ENCODE measurements at places on chromosomes 3 and 15.

GRCh38 chr3:30181581-30181980 is 424.8 kb upstream of the TGFBR2 start:
- no peak for DNase-seq

- DNase-seq, result no peak
Measured at GRCh38 chr3:191973820-191974219, 512.9 kb downstream of the PYDC2 start.

- DNase-seq, result no peak
Measured at GRCh38 chr15:25095179-25095578, 140.4 kb downstream of the SNRPN start.

DNA sequence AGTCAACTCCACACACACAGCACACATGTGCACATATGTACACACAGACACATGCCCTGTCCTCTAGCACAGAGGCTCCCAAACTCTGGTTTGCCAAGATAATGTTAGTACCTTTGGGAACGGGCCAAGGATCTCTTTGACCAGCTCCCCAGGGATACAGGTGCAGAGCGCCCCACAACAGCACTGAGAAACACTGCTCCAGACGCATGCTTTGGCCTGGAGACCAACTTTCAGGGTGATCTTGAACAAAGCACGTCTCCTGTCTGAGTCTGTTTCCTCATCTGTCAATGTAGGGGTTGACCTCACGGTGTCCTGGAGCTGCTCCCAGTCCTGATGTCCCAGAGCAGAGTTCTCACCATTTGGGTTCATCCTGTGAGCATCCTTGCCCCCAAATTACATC is 15.9 kb upstream of the SKOR1 start:
- DNase-seq, result no peak

- no peak for DNase-seq
Measured at GRCh38 chr3:468172-468571, 271.6 kb downstream of the CHL1 start.

DNA sequence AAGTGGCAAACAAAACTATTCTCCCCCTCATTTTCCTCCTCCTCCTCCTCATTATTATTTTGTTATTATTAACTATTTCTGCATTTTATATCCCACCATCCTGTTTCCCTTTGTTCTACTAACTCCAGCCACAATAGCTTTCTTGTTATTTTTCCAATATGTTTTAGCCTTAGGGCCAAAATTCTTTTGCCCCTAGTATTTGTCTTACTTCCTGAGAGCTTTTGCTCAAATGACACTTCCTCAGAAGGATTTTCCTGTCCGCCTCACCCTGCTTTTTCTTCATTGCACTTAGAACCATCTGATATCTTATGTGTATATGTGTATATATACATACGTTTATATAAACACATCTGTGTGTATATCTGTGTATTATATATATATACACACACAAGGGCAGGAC is 32.7 kb upstream of the NUDT16 start:
- no peak for DNase-seq

GRCh38 chr15:74869372-74869725 is 3.8 kb downstream of the SCAMP2 start:
- DNase-seq, result no peak

- DNase-seq, result no peak
Measured at GRCh38 chr3:119316313-119316670, 22.1 kb downstream of the ARHGAP31 start.

GRCh38 chr3:194468086-194468485 is 18.7 kb downstream of the ATP13A3 start:
- DNase-seq, result no peak

DNA sequence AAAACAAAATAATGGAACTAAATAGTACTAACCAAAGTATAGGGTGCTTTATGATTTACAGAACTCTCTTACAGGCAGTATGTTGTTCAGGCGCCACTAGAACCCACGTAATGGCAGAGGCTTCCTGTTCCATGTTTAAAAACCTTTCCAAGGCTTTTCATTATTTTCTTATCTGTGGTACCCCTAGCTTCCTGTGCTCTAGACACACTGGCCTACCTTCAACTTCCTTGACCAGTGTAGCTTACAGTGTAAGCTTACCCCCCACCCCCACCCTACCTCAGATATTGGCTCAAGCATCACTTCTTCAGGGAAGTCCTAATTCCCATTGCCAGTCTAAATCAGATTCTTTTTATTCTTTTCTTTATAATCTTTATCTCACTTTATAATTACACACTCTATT is 2.9 kb downstream of the NR2C2 start:
- DNase-seq, result no peak

DNA sequence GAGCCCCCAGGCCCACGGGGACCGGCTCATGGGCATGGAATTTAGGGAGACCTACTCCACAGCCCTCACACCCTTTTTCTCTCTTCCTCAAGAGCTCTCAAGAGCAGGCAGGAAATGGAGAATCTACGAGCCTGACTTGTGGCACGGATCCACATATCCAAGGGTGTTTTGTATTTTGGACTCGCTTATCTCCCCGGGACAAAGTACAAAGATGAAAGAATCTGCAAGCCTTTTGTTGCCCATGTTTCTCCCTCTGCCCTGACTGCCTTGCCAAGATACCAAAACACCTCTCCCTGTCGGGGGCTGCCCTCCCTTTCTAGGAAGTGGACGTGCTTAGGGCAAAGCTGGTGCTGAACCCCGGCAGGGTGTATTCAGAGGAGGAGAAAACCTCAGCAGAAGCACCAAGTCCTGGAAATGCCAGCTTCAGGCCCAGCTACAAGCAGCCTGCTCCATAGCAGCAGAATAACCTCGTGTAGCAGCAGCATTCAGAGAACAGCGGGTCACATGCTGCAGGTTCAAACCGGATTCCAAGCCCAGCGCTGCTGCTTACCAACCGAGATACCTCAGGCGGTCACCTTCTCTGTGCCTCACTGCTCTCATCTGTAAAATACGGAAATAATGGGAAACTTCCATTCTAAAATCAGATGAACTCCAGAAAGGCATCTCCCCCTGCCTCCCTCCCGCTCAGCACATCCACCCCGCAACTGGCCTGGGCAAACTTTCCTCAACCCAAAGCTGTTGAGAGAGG is 35.2 kb downstream of the DNASE1L3 start:
- no peak for DNase-seq

GRCh38 chr3:172627057-172627809 is 83.6 kb downstream of the NCEH1 start:
- no peak for DNase-seq

DNA sequence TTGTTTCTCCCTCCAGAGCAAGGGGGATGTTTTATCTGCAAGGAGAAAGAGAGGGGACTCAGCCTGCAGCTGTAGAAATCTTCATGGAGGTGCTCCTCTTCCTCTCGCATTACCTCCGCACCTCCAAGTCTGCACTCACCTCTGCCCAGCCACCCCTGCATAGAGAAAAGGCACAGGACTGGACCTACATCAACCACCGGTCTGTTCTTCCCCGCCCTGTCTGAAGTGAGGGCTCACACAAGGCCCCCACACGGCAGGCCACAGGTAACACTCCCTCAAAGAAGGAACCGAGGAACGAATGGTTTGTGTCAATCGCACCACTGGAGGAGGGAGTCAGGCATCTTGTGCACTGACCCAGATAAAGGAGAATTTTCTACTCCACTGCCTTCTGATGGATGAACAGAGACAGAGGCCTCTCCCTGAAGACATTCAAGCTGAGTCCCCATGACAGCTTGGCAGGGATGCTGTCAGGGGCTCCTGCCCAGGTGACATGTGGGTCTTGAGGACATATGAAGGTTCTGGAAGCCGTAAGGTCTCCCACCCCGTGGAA is 260.3 kb downstream of the XXYLT1 start:
- DNase-seq, result no peak

GRCh38 chr3:104717828-104718196 is 648.9 kb upstream of the ALCAM start:
- no peak for DNase-seq

DNA sequence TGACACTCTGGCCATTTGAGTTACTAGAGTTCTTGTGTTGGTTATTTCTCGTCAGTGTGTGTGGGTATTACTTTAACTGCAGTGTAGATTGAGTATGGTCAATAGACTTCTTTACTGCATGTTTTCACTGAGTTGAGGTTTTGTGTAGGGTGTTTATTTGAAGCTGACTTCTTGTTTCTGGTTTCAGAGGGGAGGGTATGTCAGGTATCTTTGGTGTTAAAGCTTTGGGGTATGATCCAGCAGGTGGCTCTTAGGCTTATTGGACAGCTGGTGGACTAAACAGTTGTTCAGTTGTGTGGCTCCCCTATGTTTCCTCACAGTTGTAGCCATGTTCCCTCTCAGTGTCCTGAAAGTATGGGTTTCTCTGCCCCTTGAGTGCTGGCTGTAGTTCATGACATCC is 72.0 kb downstream of the AKAP13 start:
- no peak for DNase-seq

DNA sequence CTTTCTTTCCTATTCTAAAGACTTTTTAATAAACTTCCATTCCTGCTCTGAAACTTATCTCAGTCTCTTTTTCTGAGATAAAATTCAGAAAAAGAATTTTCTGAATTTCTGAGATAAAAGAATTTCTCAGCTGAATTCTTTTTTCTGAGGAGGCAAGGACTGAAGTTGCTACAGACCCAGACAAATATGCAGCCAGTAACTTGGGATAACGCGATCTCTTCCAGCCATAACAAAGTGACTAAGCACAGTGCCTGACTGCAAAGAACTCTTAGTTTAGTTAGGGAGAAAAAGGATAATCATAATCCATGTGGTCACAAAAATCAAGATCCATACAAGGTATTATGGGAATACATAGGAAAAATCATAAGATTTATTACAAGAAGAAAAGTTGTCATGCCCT is 222.0 kb upstream of the GAP43 start:
- no peak for DNase-seq

DNA sequence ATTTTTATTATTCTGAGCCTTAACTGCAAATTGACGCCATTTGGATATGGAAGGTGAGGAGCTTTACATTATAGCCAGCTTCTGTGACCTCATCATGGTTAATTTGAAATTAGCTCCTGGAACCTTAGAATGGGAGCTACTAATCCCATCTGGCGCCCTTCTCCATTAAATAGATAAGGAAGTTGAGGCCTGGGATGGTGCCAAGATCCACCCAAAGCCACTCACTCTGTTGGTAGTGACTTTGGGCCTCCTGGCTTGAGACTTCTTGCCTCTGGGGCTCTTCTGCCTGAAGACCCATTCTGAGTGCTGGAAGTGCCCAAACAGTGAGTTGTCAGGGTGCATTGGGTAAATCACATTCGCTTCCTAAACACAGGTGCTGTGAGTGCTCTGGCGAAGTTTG is 12.0 kb upstream of the HMCES start:
- no peak for DNase-seq

- DNase-seq, result no peak
Measured at GRCh38 chr3:59213860-59214259, 164.0 kb upstream of the CFAP20DC start.

- DNase-seq, result no peak
Measured at GRCh38 chr3:189038773-189039745, 132.7 kb upstream of the TPRG1 start.

GRCh38 chr3:102398666-102399065 is 36.1 kb upstream of the ZPLD1 start:
- no peak for DNase-seq

DNA sequence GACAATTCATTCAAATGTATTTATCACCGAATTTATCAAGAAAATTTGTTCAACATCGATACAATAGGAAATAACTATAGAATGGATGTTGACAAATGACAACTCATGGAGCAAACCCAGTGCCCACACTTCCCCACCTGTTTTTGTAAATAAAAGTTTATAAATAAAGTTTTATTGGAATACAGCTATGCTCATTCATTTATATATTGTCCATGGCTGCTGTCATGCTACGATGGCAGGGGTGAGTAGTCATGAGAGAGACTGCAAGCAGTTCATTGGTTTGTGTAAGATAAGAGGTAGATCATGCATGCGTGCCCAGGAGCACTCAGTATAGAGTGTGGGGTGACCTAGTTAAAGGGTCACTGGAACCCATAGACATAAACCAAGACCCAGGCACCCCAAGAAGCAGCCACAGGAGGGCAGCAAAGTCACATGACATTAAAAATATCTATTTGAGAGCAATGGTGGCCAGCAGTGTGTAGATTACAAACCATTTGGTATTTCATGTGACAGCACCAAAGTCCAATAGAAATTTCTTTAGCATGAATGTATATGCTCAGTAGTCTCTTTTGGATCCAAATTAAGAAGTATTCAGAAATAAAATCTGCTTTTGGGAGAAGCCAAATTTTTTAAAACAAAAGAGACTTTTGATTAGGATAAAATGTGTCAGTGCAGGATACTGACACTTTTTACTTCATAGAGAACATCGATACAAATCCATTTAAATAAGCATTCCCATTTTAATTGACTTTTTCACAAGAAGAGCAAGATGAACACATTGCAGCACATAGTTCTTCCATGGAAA is 794.8 kb downstream of the MCTP2 start:
- DNase-seq, result no peak

- no peak for DNase-seq
Measured at GRCh38 chr15:93312891-93313486, 224.0 kb upstream of the RGMA start.

GRCh38 chr3:129051871-129052340 is 8.7 kb upstream of the GP9 start:
- DNase-seq, result no peak

GRCh38 chr15:57033715-57034439 is 115.4 kb downstream of the TCF12 start:
- DNase-seq, result no peak

- no peak for DNase-seq
Measured at GRCh38 chr15:67551207-67551743, 8.8 kb downstream of the MAP2K5 start.

DNA sequence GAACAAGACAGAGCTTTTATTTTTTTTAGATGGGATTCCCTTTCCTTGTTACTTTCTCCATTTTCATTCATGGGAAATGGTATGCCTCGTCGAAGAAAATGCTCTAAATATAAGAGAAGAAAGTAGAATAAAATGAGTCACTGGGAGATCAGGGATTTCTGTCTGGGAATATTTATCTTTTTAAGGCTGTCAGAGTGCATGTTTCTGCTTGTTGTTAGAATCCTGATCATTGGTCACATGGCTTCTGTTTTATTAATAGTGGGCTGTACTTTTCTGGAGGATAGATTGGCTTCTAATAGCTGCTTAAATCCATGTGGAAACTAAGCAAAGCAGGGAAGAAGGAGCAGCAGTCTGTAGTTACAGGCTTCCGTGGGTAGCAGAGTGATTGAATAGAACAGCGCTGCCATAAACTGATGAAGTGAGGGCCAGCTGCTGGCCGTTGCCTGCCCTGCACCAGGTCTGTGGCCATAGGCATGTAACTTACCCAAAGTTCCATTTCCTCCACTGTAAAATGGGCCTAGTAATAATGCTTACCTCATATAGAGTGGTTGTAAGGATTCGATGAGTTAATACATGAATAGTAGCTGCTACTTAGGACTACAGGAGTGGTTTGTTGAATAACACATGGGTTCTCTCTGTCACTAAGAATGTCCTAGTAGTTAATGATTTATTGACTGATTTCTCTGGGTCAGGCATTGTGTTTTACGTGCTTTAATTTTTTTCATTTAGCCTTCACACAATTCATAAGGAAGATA is 289.9 kb downstream of the SATB1 start:
- no peak for DNase-seq

- DNase-seq, result no peak
Measured at GRCh38 chr15:74136814-74137536, 6.6 kb downstream of the ISLR2 start.
